ENCODE measurements at places on chromosomes 1 and 21.

- no peak for DNase-seq
These were observed 298.7 kb downstream of the LRRIQ3 start for GRCh38 chr1:73899311-73899710.

DNA sequence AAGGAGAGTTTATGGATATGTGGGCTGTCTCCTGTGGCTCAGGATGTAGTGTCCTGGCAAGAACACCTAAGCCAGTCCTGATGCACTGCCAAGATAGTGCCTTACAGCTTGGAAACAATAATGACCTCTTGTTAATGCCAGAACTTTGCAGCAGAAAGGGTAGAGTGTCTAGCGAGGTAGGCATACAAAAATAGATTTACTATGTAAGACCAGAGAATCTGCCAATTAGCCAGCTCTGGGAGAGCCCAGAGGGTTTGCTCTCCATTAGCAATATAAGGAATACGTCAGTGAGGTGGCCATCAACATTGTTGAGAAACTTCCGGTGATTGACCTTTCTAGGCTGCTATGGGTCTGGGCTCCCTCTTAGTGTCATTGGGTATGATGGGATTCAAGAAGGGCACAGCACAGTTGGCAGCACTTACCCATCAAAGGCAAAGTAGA lies 178.5 kb upstream of the GALNT2 start:
- DNase-seq, result no peak

DNA sequence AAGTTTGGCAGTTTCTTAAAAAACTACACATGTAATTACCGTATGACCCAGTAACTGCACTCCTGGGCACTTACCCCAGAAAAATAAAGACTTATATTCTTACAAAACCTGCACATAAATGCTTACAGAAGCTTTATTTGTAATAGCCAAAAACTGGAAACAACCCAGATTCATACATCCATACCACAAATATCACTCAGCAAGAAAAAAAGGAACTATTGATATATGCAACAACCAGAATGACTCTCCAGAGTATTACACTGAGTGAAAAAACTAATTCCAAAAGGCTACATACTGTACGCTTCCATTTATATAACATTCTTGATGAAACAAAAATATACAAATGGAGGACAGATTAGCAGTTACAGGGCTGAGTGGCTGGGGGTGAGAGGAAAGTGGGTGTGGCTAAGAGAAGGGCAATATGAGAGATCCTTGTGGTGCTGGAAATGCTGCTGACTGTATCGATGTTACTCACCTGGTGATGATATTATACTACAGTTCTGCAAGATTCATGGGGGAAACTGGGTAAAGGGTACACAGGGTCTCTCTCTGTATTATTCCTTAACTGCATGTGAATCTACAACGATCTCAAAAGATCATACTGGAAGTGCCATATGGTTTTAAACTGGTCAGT lies 96.0 kb upstream of the GNG4 start:
- DNase-seq, result no peak

GRCh38 chr1:117215733-117216462 lies 5.2 kb upstream of the VTCN1 start:
- DNase-seq, result no peak

DNA sequence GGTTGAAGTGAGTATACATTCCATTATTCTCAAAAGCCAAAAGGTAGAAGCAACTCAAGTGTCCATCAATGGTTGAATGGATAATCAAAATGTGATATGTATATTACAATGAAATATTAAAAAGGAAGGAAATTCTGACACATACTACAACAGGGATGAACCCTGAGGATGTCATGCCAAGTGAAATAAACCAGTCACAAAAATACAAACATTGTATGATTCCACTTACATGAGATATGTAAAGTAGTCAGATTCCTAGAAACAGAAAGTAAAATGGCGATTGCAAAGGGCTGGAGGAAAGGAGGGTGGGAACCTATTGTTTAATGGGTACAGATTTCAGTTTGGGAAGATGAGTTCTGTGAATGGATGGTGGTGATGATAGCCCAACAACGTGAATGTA lies 5.8 kb downstream of the SLC44A3 start:
- no peak for DNase-seq

DNA sequence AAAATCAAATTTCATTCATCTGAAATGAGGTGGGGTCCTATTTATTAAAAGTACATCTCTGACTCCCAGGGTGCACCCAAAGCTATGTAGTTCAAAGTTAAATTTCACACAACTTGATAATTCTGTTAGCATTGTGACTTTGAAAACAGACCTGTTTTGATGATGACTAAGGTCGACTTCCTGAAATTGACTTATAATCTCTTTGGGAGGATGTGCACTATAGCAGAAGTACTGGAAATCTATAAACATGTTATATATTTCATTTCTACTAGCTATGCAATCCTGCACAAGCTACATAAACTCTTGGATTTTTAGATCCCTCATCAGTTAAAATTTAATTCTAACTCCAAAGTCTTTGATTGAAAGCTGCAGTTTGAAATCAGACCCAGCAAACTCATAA lies 507.6 kb downstream of the NEGR1 start:
- DNase-seq, result no peak

GRCh38 chr1:111720274-111720976 lies 18.8 kb downstream of the INKA2 start:
- DNase-seq, result no peak

GRCh38 chr1:40341491-40342380 lies 24.6 kb upstream of the COL9A2 start:
- DNase-seq, result no peak

DNA sequence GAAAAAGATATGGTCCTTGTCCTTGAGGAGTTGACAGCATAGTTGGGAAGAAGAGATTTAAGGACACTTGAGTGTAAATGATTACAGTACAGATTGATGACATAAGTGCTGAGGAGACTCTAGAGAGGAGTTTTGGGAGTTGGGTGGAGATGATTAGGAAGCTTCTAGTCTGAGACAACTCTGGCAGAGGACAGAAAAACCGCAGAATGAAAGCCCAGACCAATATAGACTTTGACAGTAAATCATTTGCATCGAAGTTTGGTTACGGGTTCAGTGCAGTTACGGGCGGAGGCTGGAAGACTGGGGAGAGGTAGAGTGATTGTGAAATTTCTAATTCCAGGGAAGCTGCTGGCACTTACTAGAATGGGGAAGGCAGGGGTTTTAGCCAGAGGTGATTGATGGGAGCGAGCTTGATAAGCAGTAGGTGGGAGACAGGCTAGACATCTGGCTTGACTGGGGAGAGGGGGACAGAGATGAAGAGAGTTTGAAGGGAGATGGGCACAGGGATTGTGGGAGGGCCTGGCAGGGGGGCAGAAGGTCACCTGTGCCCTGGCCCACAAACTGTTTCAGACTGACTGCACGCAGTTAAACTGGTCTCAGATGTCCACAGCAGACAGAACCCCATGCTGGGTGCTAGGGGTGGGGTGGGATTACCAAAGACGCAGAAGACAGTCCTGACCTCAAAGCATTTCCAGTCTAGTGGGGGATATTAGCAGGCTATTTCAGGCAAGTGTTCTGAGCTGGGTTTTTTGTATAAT lies 20.1 kb downstream of the SH2D2A start:
- no peak for DNase-seq

DNA sequence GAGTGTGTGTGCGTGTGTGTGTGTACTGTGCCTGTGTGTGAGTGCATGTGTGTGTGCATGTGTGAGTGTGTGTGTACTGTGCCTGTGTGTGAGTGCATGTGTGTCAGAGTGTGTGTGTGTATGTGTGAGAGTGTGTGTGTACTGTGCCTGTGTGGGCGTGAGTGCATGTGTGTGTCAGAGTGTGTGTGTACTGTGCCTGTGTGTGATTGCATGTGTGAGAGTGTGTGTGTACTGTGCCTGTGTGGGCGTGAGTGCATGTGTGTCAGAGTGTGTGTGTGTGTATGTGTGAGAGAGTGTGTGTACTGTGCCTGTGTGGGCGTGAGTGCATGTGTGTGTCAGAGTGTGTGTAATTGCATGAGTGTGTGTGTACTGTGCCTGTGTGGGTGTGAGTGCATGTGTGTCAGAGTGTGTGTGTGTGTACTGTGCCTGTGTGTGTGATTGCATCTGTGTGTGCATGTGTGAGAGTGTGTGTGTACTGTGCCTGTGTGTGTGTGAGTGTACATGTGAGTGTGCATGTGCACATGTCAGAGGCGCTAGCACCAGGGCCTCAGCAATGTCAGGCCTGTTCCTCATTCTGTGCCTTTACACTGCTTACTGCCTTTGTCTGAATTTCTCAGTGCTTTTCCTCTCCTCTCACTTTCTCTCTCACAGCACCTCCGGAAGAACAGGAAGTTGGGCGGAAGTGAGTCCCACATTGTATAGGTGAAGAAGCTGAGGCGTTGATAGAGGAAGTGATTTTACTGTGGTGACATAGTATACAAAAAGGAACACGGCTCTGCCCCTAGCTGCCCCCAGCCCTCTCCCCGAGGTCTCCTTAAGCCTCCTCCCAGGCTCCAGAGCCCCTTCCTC lies 4.9 kb downstream of the SLC5A9 start:
- no peak for DNase-seq
